ENCODE measurements at places on chromosomes 12 and 14.

DNA sequence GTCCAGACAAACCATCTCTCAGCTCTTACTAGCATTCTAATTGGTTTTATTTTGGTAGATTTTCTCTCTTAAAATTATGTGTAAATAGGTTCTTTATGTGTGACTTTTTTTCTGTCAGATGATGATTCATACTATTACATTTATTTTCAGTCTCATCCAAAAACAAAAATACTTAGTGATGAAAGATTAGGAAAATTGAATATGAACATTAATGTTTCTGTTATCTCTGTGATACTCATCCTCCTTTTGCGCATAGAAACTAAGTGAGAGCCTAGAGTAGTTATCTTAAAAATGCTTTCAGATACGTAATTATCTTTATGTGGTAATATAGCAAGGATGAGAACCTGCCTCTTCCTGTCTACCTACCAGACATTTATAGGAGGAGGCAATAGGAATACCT lies 84.1 kb upstream of the MON2 start:
- DNase-seq, result no peak

GRCh38 chr12:89951694-89952060 lies 243.0 kb upstream of the ATP2B1 start:
- no peak for DNase-seq

GRCh38 chr12:12272869-12273268 lies 6.0 kb upstream of the LRP6 start:
- DNase-seq, result no peak

- no peak for DNase-seq
These were observed 8.4 kb downstream of the PELI2 start for GRCh38 chr14:56126637-56126913.

DNA sequence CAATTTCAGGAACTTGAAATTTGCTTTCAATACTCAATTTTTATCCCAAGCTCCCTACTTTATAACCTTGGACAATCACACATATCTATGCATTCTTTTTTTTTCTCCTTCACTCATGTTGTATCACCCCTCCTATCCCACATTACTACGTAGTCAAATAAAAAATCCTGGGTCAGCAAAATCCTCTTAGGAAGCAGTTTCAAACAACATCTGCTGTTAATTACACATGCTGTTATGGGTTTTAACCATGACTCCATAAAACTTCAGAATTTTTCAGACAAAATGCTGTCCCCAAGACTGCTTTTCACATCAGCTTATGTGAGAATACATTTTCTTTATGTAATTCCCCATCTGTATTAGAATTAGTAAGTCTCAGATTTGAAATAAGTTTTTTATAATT lies 61.7 kb downstream of the LRFN5 start:
- DNase-seq, result no peak

GRCh38 chr14:98154254-98154653 lies 1117.7 kb downstream of the BCL11B start:
- no peak for DNase-seq

- DNase-seq, result no peak
These were observed 24.8 kb upstream of the MTHFD1 start for GRCh38 chr14:64363265-64363846.

DNA sequence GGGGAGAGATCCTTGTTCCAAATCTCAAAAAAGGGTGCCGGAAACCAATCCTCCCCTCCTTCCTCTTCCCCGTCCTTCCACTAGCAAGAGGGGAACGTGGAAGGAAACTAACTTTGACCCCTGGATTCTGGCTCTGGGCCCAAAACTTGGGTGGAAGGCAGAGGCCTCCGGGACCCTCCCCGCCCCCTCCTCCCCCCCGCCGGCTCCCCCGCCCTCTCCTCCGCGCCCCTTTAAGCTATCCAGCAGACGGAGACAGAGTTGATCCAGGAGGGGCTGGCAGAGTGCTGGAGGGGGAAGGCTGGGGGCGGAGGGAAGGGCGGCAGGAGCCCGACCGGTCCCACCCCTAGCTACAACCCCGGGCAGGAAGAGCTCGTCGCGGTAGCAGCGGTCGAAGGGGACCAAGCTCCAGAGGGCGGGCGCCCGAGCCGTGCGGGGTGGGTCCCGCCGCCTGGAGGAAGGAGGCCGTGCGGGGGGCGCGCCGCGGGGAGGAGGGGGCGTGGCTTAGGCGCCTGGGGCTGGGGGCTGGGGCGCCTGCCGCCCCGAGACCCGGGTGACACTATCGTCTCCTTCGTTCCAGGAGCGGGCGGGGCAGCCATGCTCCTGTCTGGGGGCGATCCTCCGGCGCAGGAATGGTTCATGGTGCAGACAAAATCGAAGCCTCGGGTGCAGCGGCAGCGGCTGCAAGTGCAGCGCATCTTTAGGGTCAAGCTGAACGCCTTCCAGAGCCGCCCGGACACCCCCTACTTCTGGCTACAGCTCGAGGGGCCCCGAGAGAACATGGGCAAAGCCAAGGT lies at the start of gene NYNRIN:
NYNRIN (plus strand) TSS at position 351 of the 794 bp plus-strand sequence; CDS start at position 595, 244 bp downstream.
- no peak for DNase-seq

Data from stimulated activated CD4-positive, alpha-beta T cell treated with anti-CD3 and anti-CD28 coated beads, Interleukin-1b, Interleukin-23, amount 100 ng/mL, for 48 hours (primary cell).